ENCODE measurements at places on chromosomes 7 and 10.

DNA sequence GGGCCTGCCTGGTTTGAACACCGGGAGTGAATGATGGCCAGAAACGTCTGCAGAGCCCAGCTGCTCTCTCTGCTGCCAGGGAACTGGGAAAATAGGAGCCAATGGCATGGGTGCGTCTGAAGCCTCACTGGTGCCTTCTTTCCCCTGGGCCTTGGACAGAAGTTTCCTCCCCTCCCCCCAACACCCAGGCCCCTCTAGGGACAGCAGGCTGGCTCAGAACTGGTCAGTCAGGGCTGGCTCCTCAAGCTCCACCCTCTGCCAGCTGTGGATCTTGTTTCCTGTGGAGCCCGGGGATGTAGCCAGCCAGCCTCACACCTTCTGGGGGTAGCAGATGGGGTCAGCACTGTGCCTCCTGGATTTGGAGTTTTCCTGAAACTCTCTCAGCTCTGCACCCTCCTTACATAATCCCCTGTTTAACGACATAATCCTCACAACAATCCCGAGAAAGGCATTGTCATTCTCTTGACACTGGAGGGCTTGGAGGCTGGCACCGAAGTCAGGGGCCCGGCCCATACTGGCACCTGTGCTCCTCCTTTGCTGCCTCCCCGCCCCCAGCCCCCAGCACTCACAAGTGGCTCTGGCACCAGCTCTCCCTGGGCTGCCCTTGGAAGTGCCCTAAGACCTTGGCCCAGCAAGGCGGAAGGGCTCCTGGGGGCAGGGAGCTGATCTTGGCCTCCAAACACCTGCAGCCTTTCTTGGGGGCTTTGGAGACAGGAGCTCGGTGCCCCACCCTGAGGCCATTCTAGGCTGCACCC, 5.7 kb downstream of the LDB3 start:
- DNase-seq = no peak

DNA sequence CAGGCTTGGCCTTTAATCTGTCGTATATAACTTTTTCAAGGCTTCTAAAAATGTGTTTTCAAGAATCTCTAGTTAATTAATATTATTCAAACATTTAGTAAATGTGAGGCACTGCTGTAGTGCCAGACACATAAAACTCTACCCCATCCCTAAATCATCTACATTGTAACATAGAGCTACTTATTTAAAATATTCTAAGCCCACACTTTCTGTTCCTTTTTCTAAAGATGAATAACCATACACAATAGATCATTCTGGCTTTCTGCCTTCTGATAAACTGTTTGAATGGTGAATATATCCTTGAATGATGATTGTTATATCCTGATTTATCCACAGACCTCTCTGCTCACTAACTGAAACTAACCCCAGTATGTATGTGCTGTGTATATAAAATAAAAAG, 41.4 kb downstream of the BRAF start:
- no peak for DNase-seq

- DNase-seq = no peak
Measured at GRCh38 chr7:156725073-156725472, 84.5 kb downstream of the RNF32 start.

- DNase-seq = no peak
Measured at GRCh38 chr7:31027161-31027965, 24.7 kb upstream of the ADCYAP1R1 start.

GRCh38 chr7:42407021-42407710, 170.2 kb upstream of the GLI3 start:
- DNase-seq = no peak

- DNase-seq = no peak
Measured at GRCh38 chr7:73827567-73828106, 3.2 kb upstream of the CLDN4 start.

DNA sequence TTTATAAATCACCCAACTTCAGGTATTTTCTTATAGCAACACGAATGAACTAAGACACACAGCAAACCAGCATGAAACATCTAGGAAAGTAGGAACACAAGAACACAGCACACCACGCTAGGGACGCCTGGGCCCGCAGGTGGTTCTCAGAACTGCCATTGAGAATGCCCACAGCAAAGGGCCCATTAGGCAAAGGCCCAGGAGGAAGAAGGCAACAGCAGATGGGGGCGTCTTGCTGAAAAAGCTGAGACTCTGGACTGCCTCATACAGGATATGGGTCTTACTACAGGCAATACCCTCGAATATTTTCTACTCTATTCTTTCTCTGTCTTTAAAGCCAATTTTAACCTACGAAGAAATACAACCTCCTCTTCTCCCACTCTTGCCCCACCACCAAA, 77.3 kb downstream of the PARD3 start:
- no peak for DNase-seq

GRCh38 chr10:49058463-49059255, 56.7 kb downstream of the VSTM4 start:
- DNase-seq = no peak

DNA sequence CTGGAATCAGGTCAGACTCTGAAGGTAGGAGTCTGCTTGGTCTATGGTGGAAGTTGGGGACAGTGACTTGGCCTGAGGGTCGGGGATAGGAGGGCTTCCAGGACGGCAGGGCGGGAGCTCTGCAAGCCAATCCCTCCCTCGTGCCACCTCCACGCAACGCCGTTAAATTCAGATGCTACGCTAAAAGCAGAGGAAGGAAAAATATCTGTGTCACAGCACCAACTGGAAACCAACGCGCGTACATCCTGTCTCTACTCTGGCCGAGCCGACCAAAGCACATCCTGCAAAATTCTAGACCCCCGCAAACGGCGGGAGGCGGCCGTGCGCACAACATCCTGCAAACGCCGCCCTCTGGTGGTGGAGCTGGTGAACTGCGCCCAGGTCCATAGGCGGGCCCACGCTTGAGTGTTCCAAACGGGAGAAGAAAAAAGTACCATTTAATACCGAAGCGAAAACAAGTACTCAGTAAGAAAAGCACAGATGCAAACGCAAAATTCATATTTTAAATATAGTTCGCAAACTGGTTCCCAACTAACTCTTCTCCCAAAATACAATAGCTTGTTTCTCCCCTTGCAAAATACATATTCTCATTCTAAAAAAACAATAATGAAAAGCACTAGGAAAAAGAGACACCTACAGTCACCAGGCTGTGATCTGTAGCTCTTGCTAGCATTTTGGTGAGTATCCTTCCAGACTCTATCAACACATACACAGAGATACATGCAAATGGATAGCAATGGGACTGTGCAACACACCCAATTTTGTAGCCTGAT, 45.7 kb upstream of the HSPA12A start:
- DNase-seq = peak; percentile 79

GRCh38 chr7:5699467-5700384, 81.7 kb downstream of the RNF216 start:
- peak; percentile 43 for DNase-seq
